ENCODE measurements at places on chromosomes 16 and 17.

GRCh38 chr16:4087990-4088577 lies 28.2 kb downstream of the ADCY9 start:
- DNase-seq = no peak

GRCh38 chr17:61289408-61290385 lies 109.9 kb upstream of the TBX2 start:
- DNase-seq = no peak

- no peak for DNase-seq
Observed at GRCh38 chr16:4307215-4308037, 8.4 kb upstream of the GLIS2 start.

DNA sequence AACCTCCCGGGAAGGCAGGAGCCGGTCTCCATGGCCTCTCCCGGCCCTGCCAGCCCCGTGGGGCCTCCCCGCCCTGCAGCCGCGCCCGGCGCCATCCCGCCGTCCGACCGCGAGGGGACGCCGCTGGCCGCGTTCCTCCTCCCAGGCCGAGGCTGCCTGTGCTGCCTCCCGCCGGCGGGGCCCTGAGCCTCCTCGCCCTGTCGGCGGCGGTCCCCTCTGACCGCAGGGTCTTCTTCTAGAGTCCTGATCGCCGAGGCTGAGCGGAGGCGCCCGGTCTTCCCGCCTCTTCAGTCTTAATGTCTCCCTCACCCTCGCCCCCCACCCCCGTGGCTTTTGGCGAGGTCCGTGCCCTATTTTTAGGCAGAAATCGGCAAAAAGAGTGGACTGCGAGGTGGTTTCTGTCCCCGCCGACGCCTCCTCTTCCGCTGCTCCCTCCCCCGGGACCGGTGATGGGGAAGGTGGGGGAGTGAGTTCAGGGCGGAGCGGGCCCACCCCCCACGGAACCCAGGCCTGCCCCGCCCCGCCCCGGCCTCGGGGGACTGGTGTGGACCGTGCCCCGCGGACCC lies 794 bp upstream of the CPNE7 start:
- DNase-seq = no peak

DNA sequence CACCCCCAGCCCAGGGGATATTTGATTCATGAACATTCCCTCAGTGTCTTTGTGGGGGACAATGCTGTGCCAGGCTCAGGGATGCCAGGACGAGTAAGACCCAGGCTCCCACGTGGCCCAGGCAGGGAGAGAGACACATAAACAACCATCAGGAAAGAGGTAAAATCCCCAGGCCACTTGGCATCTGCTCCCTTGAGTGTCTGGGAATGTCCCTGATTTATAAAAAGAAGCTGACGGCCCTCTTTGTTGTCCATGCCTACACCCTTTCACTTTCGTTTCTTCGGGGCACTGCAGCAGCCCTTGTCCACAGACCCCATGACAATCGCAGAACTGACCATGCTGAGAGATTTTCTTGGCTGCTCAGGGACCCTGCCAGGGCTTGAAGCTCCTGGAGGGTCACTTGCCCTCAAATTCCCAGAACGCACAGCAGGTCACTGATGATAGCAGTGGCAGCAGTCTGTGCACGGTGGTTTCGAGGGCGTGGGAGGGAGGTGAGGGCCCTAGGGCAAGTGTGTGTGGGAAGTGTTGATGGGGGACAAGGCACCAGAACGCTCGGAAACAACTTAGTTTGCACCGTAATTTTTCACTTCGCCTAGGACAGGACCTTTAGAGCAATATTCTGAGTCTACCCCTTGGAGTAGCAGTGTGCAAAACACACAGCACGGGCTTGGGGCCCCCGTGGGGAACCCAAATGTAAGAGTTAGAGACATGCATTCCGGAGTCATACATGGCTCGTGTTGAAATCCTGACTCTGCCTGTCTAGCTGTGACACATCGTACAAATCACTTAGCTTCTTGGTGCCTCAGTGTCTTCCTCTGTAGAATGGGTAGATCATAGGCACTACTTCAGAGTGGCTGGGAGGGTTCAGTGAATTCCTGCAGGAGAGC lies 4.7 kb downstream of the NOD2 start:
- no peak for DNase-seq

DNA sequence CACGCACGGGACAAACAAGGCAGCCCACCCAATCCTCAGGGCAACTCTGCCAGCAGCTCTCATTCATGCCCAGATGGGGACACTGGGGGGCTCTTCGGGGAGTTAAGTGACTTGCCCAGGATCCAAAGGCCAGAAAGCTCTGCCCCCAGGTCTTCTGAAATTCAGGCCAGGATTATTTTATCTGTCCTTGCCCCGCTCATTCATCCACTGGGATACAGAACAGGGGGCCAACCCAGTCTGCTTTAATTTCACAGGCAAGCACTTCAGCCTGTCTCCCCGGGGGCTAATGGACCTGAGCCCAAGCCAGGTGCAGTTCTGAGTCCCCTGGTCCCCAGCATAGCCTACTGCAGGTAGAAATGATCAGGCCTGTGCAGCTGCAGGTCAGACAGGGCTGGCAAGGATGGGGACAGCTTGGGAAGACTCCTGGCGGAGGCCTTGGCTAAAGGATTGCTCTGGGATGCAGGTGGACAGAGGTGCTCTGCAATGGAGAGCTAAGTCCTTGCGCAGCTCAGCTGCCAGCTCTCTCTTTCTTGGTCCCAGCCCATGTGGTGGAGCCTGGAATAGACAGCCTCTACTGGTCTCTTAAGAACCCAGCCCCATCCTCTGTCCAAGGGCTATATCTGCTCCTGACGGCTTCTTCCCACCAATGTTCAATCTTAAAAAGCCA lies 766 bp upstream of the B3GNT9 start:
- DNase-seq = no peak

DNA sequence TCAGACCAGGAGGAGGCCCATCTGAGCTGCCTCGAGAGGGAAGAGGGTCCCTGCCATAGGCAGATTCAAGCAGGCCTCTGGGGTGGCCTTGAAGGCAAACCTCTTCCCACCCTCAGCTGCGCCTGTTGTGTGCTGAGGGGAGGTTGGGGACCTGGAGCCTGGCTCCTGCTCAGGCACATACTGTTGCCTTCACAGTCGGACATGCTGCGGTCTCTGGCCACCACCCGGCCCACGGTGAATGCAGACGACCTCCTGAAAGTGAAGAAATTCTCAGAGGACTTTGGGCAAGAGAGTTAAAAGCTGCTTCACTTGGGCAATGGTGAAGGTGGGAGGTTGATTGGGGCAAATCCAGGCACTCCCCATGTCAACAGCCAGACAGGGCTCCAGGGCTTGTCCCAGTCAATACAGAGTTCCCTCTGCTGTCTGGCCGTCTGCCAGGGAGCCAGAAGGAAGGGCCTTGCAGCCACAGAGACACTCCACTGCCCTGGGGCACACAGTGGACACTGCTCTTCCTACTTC lies 6.3 kb downstream of the PDF start:
- no peak for DNase-seq

DNA sequence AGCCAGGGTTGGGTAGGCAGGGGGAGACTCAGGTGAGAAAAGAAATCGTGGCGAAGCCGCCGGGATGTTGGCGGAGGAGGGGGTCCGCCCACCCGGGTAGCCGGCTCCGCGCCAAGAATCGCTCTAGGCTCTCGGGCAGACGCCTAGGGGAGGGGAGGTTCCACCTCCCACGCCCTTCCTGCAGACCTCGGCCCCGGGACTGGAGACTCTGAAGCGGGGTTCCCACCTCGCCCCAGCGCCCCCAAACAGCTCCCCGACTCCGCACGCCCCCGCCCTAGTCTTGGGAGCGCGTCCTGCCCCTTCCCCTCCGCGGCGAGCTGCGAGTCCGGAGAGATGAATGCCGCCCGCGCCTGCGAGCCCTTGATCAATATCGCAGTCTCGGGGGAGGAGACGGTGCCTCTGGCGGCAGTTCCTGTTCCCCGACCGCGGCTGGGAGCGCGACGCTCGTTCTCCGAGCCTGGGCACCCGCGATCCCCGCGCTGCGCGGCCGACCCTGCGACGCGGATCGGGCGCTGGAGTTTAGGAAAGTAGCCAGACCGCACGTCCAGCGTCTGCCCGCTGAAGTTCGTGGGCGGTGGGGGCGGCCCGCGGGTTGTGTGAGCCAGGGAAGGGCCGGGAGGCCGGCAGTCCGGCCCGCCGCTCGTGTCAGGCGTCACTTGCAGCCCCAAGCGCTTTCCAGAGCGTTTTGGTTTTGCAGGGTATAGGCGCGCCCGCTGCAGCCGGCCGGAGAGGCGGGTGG lies 790 bp downstream of the CRHR1 start:
- no peak for DNase-seq

DNA sequence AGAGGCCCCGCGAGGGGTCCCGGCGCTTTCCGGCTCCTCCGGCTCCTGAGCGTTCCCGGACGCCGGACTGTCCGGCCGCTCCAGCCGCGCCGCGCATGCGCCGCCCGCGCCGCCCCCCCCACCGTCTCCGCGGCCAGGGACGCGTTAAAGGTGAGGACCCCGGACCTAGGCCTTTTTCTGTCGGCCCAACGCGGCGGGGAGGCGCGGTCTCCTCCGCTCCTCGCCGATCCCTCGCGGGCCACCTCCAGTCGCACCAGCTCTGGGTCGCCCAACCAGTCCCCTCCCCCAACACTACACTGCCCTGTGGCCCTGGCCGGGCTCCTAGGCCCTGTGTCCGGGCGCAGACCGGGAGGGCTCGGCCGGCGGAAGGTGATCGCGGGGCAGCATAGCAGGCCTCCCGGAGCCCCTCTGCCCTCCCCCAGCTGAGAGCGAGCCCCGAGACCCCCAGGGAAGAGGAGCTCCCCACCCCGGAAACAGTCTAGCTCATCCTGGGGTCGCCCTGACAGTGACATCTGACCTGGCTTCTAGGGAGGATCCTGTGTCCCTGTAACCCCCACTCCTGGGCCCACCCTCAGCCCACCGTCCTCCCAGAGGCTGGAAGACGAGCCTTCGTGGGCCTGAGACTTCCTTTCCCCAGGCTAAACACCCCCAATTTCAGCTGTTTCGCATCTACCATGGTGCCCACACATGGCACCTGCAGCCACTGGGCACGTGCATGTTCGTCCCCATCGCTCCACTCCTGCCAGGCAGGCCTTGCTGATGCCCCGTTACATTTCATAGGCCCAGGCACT lies 14.7 kb upstream of the BCAR1 start:
- DNase-seq = no peak

DNA sequence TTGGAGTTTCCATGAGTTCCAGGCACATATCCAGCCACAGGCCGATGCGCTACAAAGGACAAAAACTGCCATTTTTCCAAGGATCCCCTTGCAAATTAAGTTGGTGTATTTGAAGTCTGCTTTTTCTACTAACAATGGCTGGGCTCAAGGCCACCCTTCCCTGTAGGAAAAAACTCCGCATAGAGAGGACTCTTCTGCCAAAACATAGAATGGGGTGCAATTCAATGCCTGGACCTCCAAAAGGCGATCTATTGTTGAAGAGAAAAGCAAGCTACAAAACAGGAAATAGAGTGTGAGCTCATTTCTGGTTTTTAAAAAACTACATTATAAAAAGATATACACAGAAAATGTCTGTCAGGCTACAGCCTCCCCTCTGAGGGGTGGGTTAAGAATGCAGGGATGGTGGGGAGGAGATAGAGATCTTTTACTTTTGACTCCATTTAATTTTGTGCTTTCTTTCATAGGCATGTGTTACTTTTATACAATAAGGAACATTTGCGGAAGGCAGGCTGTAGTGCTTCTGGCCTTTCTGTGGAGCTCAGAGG lies 22.9 kb upstream of the PRSS54 start:
- DNase-seq = no peak

DNA sequence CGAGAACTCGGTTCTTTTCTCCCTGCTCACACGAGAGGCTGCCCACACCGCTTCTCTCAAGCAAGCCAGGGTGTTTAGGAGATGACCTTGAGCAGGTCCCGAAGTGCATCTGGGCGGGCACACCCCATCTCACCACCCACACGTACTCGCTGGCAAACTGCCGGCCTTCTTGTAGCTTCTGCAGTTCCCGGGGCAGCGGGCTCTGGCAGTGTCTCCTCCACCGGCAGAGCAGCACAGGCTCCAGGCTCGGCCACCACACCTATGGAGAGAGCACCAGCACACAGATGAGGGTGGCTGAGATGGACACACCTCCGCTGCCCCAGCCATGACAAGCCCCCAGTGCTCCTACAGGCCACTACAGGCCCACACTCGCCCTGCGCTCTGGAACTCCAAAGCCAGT lies 23.5 kb downstream of the ZNF276 start:
- DNase-seq = no peak

DNA sequence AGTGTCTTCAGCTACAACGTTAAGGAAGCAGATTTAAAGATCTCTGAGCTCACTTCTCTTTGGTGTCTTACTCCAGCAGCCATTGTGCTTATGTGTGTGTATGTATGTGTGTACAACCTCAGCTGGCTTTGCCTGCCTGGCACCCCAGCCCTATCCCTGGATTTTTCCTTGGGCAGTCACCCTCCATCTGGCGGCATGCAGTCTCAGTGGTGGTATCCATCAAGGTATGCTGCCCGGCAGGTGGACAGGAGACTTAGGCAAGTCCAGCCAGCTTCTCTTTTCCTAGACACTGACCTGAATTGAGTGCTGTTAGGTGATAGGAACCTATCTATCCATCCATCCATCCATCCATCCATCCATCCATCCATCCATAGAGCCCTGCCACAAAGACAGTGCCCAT lies 280.8 kb upstream of the CCL2 start:
- DNase-seq = peak; percentile 65

DNA sequence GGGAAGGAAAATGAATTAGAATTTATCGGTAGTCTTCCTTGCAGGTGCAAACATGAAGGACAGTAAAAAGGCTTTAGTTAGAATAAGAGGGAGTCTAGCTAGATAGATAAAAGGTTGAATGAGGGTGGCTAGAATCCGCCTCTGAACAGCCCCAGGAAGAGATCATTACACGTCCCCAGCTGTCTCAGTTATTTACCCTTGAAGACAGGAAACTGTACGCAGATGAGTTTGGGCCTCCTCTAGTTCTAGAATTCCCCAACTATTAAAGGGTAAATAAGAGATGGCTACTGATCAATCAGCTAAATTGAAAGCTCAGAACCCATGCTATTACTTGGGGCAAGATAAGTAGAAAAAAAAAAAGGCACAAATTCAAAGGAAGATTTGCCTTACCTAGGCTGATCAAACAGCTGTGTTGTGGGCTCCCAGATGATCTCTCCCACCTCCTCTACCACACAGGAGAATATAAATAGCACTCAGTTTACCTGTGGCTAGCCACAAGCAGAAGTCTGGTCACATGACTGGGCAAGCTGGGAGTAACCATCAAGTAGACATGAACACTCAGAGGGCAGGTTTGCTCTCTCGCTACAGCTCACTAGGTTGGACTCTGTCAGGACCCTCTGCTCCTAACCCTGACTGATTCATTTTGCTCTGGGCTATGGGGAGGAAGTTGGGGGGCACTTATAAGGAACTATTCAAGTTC lies 17.0 kb downstream of the FAM117A start:
- no peak for DNase-seq

DNA sequence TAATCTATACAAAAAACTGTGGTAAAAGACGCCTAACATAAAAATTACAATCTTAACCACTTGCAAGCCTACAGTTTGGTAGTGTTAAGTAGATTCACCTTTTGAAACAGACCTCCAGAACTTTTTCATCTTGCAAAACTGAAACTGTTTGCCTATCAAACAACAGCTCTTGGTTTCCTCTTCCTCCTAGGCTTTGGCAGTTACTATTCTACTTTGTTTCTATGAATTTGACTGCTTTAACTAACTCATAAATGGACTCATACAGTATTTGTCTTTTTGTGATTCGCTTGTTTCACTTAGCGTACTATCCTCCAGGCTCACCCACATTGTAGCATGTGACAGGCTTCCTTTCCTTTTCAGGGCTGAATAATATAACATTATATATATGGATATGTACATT lies 97.0 kb downstream of the PRKCA start:
- no peak for DNase-seq

- no peak for DNase-seq
Observed at GRCh38 chr16:11946433-11946832, 4.6 kb upstream of the NPIPB2 start.

GRCh38 chr16:33059206-33059605 lies 134.8 kb upstream of the TP53TG3C start:
- no peak for DNase-seq

All from vagina (tissue), 2 donors.